Stimulated activated CD4-positive, alpha-beta T cell treated with anti-CD3 and anti-CD28 coated beads, TNF-alpha, amount 100 ng/mL, for 24 hours (primary cell): ENCODE measurements at places on chromosomes 6 and 20.

GRCh38 chr20:53148771-53149147, 176.6 kb downstream of the TSHZ2 start:
- DNase-seq = no peak

DNA sequence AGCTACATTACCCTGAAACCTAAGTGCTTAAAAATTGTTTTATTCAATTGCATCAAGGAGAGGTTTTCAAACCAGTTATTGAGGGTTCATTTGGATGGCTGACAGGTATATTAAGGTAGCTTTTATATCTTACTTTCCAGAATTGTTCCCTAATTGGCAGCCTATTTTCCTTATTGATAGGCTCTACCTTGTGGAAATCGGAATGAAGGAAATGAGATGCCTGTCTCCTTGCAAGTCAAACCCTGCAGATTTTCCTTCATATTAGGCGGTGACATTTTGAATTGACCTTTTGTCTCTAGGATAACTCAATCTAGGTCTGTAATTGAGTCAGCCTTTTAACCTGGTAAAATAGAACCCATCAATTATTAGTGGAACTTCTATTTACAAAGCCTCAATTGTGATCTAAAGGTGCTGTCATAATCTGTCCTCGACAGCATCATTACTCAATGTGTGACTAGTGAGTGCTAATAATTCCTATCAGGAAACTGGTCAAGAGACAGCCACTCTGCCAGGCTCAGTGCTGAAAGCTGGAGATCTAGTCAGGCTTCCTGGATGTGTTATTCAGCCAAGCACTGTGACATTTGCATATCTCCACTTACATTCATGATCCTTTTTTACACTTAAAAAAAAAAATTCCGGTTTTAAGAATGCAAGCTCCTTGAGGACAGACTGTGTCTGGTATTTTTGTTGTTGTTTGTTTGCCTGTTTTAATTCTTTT, 20.1 kb downstream of the OPRM1 start:
- no peak for DNase-seq

- DNase-seq = no peak
These were observed 606 bp downstream of the ID4 start for GRCh38 chr6:19837511-19838441.

- no peak for DNase-seq
These were observed 709.6 kb upstream of the FLRT3 start for GRCh38 chr20:15047042-15047441.

GRCh38 chr6:137405806-137406205, 88.4 kb downstream of the OLIG3 start:
- DNase-seq = no peak

- DNase-seq = no peak
These were observed 6.1 kb downstream of the PRDM13 start for GRCh38 chr6:99612551-99613408.

GRCh38 chr6:110467566-110468140, 8.8 kb downstream of the SLC22A16 start:
- no peak for DNase-seq

DNA sequence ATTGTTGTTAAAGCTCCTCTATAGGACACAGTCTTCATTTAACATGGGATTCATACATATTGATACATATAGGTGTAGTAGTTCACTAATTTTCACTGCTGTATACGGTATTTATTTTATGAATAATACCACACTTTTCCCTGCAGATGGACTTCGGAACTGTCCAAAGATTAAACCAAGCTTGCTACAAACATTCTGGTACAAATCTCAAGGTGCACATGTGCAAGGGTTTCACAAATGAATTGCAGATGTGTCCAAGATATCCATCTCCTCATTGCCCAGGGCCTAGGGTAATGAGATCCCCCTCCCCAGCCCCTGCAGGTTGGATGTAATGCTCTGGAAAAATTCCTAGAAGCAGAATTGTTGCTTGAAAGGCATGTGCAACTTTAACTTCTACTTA, 31.4 kb downstream of the DTNBP1 start:
- no peak for DNase-seq

DNA sequence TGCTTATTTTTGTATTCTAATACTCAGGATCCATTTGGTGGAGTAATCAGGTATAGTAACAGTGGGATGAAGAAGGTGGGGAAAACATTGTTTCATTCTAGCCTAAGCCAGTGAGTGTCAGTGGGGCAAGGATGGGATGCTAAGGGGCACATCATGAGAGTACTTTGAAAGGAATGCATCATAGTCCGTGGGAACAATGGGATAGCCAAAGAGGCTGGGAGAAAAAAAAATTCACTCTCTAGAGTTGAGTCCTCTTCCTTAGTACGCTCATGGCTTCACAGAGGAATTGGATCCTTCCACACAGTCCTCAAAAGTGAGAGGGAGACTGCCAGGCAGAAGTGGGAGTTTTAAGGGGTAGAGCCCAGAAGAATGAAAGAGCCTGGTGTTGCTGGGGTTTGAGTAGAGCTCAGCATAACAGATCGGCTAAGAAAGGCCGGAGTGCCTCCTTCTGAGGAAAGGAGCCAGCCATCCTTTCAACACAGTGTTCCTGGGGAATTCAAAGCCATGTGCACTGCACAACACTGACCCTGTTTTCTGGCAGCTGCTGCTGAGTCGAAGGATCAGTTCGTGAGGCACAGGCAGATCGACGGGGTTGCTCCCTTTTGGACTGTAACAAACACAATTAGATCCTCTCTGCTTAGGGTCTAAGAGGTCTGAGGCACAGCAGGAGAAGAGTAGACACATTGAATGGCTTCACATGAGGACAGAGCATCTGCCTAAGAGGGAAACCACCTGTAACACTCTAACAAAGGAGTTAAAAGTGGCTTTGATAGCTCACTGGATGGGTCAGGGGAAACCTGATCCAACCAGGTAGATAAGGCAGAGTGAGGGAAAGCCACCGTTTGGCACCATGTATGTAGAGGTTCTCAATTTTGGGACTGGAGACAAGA, 61.2 kb downstream of the ELOVL5 start:
- no peak for DNase-seq

DNA sequence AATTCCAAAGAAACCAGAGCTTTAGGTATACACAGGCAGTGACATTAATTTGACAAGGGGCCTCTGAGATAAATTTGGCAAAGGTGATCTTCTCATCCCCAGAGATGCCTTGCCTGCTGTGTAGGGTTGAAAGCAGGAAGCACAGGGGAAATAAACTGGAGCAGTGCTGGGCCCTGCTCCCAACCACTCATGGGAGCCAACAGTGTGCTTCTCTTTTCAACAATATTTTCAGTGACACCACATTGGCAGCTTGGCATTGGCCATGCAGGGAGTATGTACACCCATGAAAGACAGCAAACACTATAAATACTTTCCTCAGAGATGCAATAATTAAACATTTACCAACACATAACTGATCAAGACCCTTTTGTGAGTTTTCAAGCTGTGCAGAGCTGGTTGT, 90.7 kb upstream of the F13A1 start:
- no peak for DNase-seq

DNA sequence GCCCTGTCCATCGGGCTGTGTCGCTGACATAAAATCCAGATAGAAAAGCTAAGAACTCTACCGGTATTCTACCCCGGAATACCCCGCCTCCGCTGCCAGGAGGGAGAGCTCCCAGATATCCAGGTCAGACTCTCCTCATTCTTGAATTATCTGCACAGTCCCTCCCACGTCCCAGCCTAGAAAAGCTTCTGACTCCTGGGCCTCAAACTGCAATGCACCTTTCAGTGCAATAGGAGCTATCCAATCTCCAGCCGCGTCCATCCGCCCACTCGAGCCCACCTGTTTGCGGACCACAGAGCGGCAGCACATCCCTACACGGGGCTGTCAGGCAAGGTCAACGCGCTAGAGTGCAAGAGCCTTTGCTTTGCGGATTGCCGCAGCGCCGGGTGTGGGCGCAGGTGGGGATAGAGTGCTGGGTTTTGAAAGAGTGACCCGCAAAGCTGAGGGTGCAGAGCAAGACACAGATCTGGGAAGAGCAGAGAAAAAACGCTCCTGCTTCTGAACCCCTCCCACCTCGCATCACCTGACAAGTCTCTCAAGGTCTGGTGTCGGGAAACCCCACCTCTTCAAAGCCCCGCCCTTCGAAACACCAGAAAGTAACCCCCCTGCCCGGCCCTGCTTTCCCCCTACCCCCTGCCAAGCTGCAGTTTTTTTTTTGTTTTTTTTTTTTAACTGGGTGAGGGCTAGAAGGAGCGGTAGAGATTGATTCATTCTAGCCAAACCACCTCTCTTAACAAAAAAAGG, 1.3 kb downstream of the TAPBP start:
- peak; percentile 58 for DNase-seq

- no peak for DNase-seq
These were observed 112.8 kb downstream of the BCAS1 start for GRCh38 chr20:53957451-53958172.

GRCh38 chr20:36342331-36343120, 36.4 kb downstream of the DLGAP4 start:
- DNase-seq = no peak

DNA sequence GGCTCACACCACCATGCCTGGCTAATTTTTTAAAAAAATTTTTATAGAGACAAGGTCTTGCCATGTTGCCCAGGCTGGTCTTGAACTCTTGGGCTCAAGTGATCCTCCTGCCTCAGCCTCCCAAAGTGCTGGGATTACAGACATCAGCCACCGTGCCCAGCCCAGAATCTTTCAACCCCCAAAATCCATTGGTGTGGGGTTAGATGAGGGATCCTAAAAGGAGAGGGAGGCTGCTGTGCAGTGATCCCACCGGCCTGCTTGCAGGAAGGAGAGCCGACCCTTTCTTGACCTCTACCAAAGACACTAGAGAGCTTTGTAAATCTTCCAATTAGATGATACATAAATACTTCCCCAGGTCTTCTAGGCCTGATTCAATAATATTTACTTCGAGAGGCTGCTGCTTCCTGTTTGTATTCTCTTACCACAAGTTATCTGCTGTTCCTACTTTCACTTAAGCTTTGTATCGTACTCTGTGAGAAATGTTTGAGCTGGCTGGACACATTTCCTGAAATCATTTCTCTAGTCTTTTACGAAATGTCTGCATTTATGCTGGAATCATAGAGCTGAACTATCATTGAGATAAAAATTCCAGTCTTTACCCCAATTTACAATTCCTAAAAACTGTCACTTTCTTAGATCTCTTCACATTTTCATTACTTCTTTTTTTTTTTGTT, 49.3 kb upstream of the IER3 start:
- no peak for DNase-seq

DNA sequence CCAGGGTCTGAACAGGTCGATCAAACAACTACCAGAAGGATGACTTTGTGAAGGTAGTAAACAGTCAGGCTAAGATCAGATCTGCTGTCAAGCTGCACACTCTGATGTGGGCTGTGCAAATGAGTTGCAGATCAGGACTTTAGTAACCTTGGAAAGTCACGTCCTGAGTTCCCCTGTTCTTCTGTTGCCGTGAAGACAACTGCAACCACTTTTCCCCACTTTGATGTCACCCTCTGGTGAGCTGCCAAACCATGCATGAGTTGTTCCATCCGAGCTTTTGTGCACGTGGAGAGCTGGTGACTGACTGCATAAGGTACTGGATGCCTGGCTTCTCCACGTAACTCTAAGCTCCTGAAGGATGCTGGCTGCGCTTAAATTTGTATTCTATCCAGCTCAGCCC, 111.0 kb downstream of the CD83 start:
- DNase-seq = peak; percentile 59

DNA sequence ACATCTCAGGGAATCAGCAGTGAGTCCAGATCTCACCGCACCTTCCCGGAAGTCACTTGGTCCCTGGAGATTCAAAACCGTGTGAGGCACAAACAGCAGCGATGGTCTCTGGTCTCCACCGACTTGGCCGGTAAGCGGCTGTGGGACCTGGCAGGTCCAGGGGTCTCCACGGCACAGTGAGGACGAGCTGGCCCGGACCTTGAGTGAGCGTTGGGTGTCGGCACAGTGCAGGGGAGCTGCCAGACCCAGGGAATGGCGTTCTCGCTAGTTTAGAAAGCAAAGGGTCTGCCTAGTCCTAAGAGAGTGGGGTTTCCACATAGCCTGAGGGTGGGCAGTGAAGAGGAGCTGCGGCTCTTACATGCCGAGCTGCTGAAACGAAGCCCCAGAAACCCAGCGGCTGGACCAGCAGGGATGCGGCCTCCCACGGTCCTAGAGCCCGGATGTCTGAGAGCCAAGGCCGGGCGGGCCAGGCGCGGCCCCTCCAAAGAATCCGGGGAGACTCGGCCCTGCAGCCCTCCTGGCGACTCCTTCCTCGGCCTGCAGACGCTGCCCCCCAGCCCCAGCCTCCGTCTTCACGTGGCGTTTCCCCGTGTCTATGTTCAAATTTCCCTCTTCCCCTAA, 185.0 kb downstream of the ERMARD start:
- DNase-seq = no peak

- no peak for DNase-seq
These were observed 36.6 kb downstream of the CRISP2 start for GRCh38 chr6:49676671-49677281.

DNA sequence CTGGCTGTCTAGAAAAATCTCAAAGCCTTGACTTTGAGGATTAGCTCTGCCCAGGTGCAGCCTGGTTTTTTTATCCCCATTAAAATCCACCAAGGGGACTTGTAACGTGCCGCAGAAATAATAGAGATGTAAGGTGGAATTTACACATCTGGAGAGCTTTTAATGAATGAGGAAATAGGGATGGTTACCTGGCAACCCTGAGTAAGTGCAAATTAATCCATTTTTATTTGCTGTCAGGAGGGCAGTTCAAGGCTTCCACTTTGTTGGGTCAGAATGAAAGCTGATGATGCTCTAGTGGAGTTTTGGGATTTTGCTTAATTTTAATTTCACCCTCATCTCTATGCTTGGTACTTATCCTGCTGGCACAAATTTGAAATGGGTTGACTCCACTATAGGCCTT, 163.4 kb upstream of the CEP162 start:
- DNase-seq = no peak

DNA sequence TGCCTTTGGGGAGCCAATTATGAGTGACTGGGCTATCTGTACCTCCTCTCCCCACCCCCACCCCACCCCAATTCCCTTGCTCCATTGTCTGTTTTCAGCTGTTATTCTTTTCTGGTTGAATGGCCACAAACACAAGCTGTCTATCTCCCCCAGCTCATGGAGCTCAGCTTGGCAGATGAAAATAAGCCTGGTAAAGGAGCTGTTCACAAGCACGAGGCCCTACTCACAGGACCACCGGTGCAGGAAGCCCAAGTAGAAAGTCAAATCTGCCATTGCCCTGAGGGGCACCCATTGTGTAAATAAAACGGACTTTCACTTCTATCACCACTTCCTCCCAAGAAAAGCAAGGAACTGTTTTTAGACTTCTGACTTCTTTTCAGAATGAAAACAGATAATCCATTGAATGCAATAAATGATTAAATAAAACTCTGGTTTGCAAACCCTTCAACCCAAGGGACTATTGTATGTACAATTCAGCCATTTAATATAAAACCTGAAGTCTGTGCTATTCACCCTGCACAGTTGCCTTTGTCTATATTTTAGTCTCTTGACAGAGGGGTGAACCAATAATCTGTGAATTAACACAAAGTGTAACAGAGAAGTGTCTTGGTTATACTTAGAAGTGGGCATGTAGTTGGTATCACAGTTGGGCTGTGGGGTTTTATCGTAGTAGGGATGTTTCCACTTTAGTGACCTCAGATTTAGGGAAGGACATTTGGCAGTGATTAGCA, 27.7 kb downstream of the RIPOR2 start:
- no peak for DNase-seq
